CD4-positive, alpha-beta T cell treated with Interleukin-12 subunit alpha and Interleukin-12 subunit beta, for 1 hour (primary cell): ENCODE measurements at places on chromosomes 12 and 14.
A peak's percentile ranks its signal among the peaks of the same experiment; 100 is the strongest.

DNA sequence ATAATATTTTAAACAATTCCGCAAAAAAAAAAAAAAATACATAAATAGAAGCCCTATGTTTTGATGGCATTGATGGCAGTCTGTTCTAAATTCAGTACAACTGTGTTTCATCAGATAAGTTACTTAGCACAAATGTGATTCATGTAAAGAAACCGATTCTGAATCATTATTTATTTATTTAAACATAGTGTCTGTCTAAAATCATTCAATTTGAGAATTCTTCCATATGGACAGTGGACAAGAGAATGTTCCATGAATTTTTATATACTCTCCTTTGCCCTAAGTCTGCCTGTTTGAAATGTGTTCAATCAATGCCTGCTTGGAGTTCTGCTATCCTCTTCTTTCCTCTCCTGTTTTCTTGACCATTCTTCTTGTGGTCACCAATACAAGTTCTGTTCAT, 126.5 kb downstream of the PDE3A start:
- DNase-seq, result no peak

GRCh38 chr12:111766608-111767361, at the start of gene ALDH2:
TSS of gene ALDH2 (plus strand) at chr12:111766933. CDS start at chr12:111766983, 50 bp downstream.
- peak; percentile 24 for DNase-seq

DNA sequence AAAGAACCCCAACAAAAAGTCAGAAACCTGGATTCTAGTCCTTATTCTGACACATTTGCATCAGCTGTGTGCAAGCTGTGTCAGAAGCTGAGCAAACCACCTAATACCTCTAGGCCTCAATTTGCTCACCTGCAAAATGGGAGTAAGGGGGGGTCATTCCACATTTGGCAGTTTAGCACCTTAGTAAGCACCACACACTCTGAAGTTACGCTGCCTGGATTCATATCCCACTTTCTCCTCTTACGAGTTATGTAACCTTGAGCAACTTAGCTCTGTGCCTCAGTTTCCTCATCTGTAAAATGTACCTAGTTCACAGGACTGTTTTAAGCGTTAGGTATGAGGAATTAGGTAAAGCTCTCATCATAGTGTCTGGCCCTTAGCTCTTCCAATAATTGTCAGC, 218.9 kb downstream of the PPM1H start:
- no peak for DNase-seq

DNA sequence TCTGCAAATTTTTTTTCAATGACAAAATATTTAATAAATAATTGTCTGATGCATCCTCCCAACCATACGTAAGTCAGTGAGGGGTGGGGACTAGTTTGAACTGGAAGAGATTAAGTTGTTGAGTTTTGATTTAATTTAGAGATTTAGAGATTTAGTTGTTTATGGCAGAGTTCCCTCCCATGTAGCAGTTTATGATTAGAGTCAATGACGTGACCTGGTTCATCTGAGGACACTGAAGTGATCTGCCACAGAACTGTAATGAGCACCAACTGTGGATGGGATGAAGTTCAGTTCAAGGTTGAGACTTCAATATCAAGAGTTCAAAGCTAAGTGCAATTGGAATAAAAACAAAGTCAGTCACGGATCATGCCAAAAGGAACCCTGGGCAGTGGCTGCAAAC, 609.3 kb downstream of the NOVA1 start:
- DNase-seq, result no peak

DNA sequence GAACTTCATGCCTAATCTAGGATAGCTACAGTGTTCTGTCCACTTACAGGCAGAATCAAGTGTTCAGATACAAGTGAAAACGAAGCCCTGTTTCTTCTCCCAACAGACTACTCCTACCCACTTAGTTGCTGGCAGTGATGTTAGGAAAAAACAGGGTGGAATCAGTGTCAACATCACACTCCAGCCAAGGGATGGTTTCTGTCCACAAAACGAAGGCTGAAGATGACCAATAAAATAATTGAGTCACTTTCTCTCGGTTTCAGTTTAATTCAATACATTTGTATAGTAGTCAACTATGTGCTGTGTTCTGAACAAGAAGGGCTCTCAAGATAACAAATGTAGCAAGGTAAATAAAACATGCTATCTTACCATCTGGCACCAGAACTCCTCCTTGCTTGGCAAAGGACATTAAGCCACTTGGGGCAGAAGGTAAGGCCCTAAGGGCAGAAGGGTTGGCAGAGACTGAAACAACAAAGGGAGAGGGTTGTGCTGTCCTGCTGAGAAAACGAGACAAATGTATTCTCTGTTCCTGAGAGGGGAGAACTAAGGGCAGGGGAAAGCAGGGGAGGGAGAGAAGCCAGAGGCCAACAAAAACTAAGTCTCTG, 393.6 kb downstream of the DPF3 start:
- no peak for DNase-seq

GRCh38 chr12:42631513-42631912, 42.0 kb upstream of the PRICKLE1 start:
- no peak for DNase-seq

DNA sequence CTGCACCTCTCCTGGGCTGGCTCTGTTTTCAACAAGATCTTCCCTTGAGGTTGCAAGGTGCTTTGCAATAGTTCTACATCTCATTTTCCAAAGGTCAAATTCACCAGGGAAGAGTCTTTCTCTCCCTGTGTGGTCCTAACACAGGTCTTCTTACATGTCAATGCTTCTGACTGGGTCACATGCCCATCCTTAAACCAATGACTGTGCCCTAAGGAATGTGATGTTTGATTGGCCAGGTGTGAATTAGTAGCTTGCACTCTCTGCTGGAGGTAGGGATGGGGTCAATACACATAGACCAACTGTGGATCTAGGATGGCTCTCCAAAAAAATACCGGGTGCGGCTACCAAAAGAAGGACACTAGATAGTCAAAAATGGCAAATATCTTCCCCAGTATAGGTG, 19.9 kb upstream of the KCNK10 start:
- no peak for DNase-seq
